Thoracic aorta (tissue), 2 donors: ENCODE measurements at places on chromosomes 5 and 9. TPM values are rescaled to one million over a fixed set of nuclear protein-coding genes. Genes with fewer than 3 reads are reported as not detected.

- no peak for DNase-seq
Observed at GRCh38 chr5:151164687-151165392, 7.3 kb upstream of the ANXA6 start.

- DNase-seq: no peak
Observed at GRCh38 chr9:110479481-110479880, 100.1 kb downstream of the SVEP1 start.

GRCh38 chr9:84793251-84793650 lies 123.7 kb downstream of the NTRK2 start:
- no peak for DNase-seq

Gene ANKRD18B
- not detected for total RNA-seq

DNA sequence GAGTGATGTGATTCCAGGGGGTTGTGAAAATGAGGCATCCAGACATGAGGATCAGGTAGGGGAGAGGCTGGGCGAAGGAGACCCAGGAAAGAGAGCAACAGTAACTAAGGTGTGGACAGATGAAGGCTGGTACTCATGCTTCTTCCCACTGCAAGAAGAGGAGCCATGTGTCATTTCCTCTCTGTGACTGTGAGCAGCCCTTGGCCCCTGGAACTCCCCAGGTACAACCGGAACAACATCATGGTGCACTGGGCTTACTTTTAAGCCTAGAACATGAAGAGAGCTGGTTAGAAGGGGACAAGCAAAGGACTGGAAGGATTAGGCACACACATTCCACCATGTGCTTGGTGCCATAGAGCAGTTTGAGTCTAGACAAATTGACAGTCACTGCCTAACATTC lies 10.9 kb upstream of the IL12B start:
- no peak for DNase-seq

- DNase-seq: no peak
Observed at GRCh38 chr5:58972301-58972700, 389.4 kb downstream of the RAB3C start.

Gene SLC6A19
- total RNA-seq: not detected

Gene SLC46A2
- 2.7 TPM for total RNA-seq

- DNase-seq: no peak
Observed at GRCh38 chr5:168273056-168273980, 18.1 kb upstream of the WWC1 start.

Gene C5orf34
- total RNA-seq: 3.0 TPM

DNA sequence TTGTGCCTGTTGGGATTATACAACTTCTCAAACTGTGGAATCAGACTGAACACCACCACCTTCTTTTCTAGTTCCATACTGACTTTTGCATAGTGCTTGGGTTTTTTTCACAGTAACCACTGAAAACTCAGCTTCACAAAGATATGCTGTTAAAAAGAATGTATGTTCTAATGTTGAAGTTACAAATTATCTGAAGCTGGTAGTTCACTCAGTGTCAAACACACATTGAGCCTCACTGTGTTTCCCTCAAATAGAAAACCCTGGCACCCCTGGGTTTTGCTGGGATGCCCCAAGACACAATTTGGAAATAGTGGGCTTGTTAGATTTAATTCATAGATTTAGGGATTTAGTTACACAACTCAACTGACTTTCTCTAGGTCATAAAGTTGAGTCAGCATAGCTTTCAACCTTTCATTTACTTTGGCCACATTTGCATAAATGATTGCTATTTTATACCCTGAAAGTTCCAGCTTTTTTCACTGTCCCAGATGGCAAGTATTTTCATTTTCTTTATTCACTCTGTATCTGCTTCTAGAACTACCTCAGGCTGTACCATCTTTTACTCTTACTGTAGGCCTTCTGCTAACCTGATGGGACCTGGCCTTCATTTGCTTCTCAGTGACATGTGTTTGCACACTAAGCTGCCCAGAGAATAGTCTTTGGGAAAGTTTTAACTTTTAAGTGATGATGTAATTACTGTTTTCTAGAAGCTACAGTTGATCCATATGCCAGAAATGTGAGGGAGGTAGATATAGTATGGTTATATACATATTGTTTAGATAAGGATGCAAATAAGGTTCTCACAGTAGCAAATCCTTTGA lies 115.1 kb downstream of the CDC42SE2 start:
- no peak for DNase-seq

Gene LIX1
- total RNA-seq: not detected

- no peak for DNase-seq
Observed at GRCh38 chr5:94849821-94850736, 231.6 kb downstream of the SLF1 start.

DNA sequence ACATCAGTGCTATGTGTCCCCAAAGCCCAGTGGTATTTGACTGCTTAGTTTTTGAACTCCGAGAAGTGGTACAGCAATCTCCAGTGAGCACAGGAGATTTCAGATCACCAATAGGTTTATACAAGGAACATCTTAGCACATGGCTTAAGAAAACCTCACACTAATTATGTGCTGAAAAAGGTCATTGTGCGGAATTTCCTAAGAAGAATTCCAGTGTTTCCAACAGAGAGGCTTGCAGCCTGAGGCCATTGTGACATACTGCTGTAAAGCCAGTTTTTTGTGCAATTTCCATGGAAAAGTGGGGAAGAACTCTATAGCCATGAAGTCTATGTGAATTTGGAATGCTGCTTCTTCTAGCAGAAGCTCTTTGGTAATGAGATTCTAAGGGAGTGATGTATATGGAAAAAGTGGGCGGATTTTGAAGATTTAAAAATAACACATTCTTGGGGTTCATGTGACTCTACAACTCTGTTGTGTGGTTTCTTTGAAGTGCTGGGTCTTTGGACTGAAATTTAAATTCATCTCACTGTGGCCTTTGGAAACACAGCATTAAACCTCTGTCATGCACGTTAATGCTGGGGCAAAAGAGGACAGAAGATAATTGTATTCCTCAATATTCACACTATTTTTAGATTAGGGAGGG lies 110.5 kb upstream of the CD180 start:
- no peak for DNase-seq

- DNase-seq: no peak
Observed at GRCh38 chr9:116574027-116574679, 113.0 kb upstream of the TRIM32 start.

DNA sequence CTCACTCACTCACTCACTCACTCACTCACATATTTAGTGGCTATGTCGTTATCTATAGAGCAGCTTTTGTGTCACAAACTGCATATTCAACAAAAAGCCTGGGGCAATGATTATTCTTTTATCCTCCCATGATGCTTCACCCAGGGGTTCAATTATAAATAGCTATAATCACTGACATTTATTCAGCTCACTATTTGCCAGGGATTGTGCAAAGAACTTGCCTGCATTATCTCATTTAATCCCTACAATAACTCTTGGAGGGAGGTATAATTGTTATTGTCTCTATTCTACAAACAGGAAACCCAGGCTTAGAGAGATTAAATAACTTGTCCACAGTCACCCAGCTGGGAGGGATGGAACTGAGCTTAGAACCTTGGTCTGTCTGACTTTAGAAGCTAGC lies 298.0 kb upstream of the MSX2 start:
- DNase-seq: no peak

GRCh38 chr5:82513738-82514137 lies 235.6 kb upstream of the RPS23 start:
- no peak for DNase-seq

DNA sequence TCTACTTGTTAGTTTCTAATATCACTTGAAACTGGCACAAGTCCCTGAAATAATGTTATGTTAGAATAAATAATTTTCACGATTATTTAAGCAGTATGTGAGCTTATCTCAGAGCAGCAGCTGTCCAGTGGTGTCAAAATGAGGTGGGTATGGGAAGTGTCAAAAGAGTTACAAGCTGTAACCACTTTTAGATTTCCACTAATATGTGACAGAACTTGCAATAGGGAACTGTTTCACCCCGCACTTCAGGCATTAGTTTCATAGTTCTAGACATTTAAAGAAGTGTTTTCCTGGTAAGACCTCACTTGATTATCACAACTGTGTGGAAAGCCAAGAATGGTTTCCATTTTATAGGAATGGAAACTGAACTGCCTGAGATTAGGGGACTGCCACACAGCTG lies 2.9 kb upstream of the ISCA1 start:
- no peak for DNase-seq

DNA sequence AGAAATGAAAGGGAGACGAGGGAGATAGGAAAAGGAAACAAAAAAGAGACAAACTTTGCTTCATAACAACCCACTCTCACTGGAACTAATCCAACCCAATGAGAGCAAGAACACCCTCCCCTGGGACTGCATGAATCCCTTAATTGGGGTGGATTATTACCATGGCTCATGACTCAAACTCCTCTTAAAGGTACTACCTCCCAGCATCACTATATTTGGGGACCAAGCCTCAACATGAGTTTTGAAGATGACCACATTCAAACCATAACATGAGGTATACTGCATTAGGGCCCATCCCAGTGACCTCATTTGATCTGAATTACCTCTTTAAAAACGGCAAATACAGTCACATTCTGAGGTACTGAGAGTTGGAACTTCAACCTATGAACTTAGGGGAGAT lies 8.0 kb downstream of the MTAP start:
- no peak for DNase-seq

GRCh38 chr5:66739951-66740350 lies 143.8 kb downstream of the MAST4 start:
- no peak for DNase-seq

Gene ACTBL2
- not detected for total RNA-seq

Gene CEL
- 0.78 TPM for total RNA-seq

GRCh38 chr9:91118704-91119025 lies 243.1 kb downstream of the AUH start:
- no peak for DNase-seq

DNA sequence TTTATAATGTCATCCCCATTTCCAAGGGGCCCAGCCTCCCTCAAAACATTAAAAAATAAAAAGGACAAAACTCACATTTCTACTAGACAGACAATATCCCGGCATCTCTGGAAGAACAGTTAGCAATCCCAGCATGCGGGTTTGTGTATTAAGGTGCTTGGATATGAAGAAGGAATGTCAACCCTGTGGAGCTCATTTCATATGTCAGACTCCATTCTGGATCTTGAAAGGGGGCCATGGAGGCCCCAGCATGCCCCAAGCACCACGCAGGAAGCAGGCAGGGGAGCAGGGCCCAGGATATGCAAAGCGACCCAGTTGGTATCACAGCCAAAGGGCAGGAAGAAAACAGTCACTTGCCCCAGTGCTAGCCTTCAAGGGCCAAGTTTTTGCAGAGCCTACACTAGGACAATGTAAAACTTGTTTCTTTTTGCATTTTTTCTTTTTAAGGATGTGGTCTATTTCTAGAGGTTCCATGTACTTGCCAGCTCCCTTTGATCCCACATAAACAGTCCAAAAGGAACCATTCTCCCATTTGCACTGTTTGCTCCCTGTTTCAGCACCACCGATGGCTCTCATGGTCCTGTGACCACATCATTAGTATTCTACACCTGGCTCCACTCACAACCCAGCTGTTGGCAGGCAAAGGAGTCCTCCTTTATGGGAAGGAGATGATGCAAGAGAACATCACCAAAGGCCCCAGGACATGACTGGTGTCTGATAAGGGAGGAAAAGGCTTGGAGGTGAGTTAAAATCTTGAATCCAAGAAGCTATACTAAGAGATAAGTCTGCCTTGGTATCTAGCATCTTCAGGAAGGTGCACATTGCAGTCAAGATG lies 58.3 kb downstream of the FGF1 start:
- no peak for DNase-seq

GRCh38 chr9:135992486-135993408 lies 31.6 kb upstream of the UBAC1 start:
- DNase-seq: peak; percentile 49

GRCh38 chr5:181100121-181100875 lies 30.7 kb downstream of the OR2V1 start:
- DNase-seq: no peak

DNA sequence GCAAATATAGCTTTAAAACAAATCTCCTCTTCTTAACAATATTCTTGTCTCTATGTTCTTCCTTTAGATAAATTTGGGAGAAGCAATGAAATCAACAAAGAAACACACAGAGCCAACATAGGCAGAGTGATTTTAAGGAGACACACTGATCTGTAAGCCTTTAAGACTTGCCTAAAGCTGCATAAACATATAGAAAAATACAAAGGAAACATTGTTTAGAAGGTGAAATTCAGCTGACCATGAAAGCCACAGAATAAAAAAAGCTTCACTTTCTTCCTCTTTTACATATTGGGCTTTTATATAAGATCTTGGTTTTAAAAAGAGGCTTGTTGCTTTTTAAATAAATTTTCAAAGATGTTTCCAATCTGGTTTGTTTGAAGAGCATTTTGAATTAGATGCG lies 1277.5 kb downstream of the EFNA5 start:
- DNase-seq: no peak

GRCh38 chr5:39226558-39226957 lies 7.2 kb upstream of the FYB1 start:
- no peak for DNase-seq

DNA sequence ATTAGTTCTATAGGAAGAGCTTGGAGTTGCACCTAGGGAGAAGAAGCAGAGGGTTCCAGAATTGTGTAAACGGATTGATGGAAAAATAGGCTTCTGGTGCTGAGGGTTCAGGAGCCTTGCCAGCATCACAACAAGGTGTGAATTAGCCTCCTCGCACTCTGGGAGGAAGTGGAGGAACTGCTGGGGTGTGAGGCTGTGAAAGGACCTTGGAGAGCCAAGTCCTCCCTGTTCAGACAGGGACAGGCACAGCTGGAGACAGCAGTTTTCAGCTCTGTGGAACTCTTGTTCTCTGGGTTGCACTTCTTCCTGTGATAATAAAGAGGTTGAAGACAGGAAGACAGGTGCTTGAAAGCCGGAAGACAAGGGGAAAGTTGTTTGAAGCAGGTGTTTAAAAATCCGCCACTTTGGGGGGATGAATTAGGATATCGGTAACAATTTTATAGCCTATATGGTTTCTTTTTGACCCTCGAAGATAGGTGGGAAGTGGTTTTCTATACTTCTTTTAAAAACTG lies 22.6 kb downstream of the DAPK1 start:
- DNase-seq: no peak

- DNase-seq: no peak
Observed at GRCh38 chr9:131282688-131283422, 6.5 kb upstream of the FAM78A start.

Gene FABP6
- total RNA-seq: not detected
